H1 (cell line): ENCODE measurements at places on chromosomes 7 and 10. TPM values are rescaled to one million over a fixed set of nuclear protein-coding genes. Genes with fewer than 3 reads are reported as not detected.

The HYAL4 gene
- polyA plus RNA-seq, result not detected in 2 replicates

The NKX2-3 gene
- not detected in 2 replicates for polyA plus RNA-seq

The MYL10 gene
- 0.18 and 0.20 TPM in 2 replicates for polyA plus RNA-seq

The SEMA3D gene
- 1.1 and 1.6 TPM in 2 replicates for polyA plus RNA-seq

The SPOCK2 gene
- 1.5 and 2.6 TPM in 2 replicates for polyA plus RNA-seq

The SKAP2 gene
- 0.25 and 0.53 TPM in 2 replicates for polyA plus RNA-seq

The SFRP4 gene
- polyA plus RNA-seq, result 0.03 TPM in 2 replicates

The STX1A gene
- polyA plus RNA-seq, result 17.5 and 25.9 TPM in 2 replicates

The AMPH gene
- polyA plus RNA-seq, result 3.6 and 7.3 TPM in 2 replicates

The NEURL1 gene
- 0.52 and 0.54 TPM in 2 replicates for polyA plus RNA-seq

The TMEM229A gene
- 0.31 and 0.33 TPM in 2 replicates for polyA plus RNA-seq

The TCERG1L gene
- polyA plus RNA-seq, result 3.6 and 3.9 TPM in 2 replicates

The PLCE1 gene
- polyA plus RNA-seq, result 0.05 and 0.06 TPM in 2 replicates

The MTG1 gene
- 81.6 and 97.2 TPM in 2 replicates for polyA plus RNA-seq

The SFXN4 gene
- 7.0 and 15.4 TPM in 2 replicates for polyA plus RNA-seq

The BMPER gene
- polyA plus RNA-seq, result 0.33 and 0.61 TPM in 2 replicates

The ACTL6B gene
- polyA plus RNA-seq, result 4.5 and 4.6 TPM in 2 replicates

The IQUB gene
- polyA plus RNA-seq, result 0.08 and 0.12 TPM in 2 replicates

The SH2D4B gene
- 0.06 TPM in 1 of 2 replicates, not detected in the other for polyA plus RNA-seq

The OR6V1 gene
- polyA plus RNA-seq, result not detected in 2 replicates

The HK1 gene
- polyA plus RNA-seq, result 55.8 and 91.2 TPM in 2 replicates

The TMEM178B gene
- polyA plus RNA-seq, result 4.4 and 5.3 TPM in 2 replicates

The GET4 gene
- polyA plus RNA-seq, result 74.1 and 95.0 TPM in 2 replicates

The COG5 gene
- polyA plus RNA-seq, result 6.5 and 10.5 TPM in 2 replicates

The SLIT1 gene
- 0.70 and 1.1 TPM in 2 replicates for polyA plus RNA-seq

The FAM24B gene
- polyA plus RNA-seq, result 0.55 and 0.56 TPM in 2 replicates

The DEPP1 gene
- polyA plus RNA-seq, result 4.5 and 5.3 TPM in 2 replicates

The CFAP43 gene
- polyA plus RNA-seq, result 0.27 and 0.35 TPM in 2 replicates

The GLCCI1 gene
- 8.8 and 12.4 TPM in 2 replicates for polyA plus RNA-seq

The PRKCQ gene
- 6.8 and 9.1 TPM in 2 replicates for polyA plus RNA-seq

The NEUROD6 gene
- not detected in 2 replicates for polyA plus RNA-seq

The NYAP1 gene
- 1.9 and 5.0 TPM in 2 replicates for polyA plus RNA-seq

The MALSU1 gene
- polyA plus RNA-seq, result 72.5 and 73.5 TPM in 2 replicates

The PRLHR gene
- 0.05 TPM in 1 of 2 replicates, not detected in the other for polyA plus RNA-seq

The PNLIP gene
- polyA plus RNA-seq, result not detected in 2 replicates

The PBLD gene
- 0.56 and 0.63 TPM in 2 replicates for polyA plus RNA-seq

The CCDC136 gene
- 35.6 and 36.2 TPM in 2 replicates for polyA plus RNA-seq

The UCN3 gene
- polyA plus RNA-seq, result not detected in 2 replicates

The PLXDC2 gene
- 11.3 and 23.0 TPM in 2 replicates for polyA plus RNA-seq

The HKDC1 gene
- polyA plus RNA-seq, result 0.05 and 0.12 TPM in 2 replicates

The CROT gene
- 1.3 and 2.2 TPM in 2 replicates for polyA plus RNA-seq

The TAS2R40 gene
- polyA plus RNA-seq, result not detected in 2 replicates

The GPR26 gene
- polyA plus RNA-seq, result 0.11 and 0.21 TPM in 2 replicates

The FAM25C gene
- polyA plus RNA-seq, result not detected in 2 replicates

The CH25H gene
- polyA plus RNA-seq, result 1.3 and 1.6 TPM in 2 replicates

The NUTM2D gene
- 0.76 and 1.2 TPM in 2 replicates for polyA plus RNA-seq

The EN2 gene
- polyA plus RNA-seq, result 0.03 TPM in 1 of 2 replicates, not detected in the other

The ATP6V0A4 gene
- 1.2 and 1.6 TPM in 2 replicates for polyA plus RNA-seq

The NUDT13 gene
- 0.83 and 1.9 TPM in 2 replicates for polyA plus RNA-seq

The HECW1 gene
- 2.9 and 5.8 TPM in 2 replicates for polyA plus RNA-seq

The GRID2IP gene
- polyA plus RNA-seq, result 0.80 and 1.5 TPM in 2 replicates

The POLD2 gene
- polyA plus RNA-seq, result 214 and 289 TPM in 2 replicates

The LEP gene
- not detected in 2 replicates for polyA plus RNA-seq

The PRSS58 gene
- polyA plus RNA-seq, result not detected in 2 replicates
